ENCODE measurements at places on chromosomes 5 and 9.

DNA sequence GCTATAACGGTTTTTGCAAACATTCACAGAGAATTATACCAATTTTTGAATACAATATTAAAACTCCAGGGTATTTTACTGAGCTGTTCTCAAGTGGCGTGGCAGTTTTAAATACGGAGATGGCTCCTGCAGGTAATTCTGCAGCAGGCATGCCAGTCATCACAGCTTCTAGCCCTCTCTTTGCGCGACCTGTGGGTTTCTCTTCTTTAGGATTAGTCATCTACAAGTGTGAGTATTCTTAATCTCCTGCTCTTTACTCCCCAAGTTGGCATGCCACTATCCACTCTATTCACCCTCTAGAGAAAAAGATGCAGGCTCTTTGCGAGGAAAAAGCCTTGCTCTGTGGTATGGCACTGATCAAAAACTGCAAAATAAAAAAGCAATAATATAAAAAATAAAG lies 43.9 kb downstream of the ANKRD31 start:
- DNase-seq: no peak

DNA sequence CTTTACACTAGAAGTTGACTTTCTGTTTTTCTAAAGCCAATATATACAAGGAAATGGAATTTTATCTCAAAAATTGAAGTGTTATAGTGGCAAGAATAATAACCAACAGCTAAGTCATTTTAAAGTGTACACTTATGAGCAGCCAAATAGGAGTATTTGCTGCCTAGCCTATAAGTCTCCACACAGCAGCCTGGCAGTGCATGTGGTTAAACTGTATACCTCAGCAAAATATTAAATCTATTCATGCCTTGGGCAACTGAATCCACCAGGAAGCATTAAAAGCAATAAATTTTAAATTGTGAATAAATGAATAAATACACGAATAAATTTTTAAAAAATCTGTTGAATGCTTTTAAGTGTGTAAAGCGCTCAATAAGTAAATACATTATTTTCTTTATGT lies 432.4 kb upstream of the RORB start:
- no peak for DNase-seq

- no peak for DNase-seq
These were observed 24.6 kb upstream of the JADE2 start for GRCh38 chr5:134500699-134501430.

- no peak for DNase-seq
These were observed 49.1 kb upstream of the CLK4 start for GRCh38 chr5:178675922-178676321.

DNA sequence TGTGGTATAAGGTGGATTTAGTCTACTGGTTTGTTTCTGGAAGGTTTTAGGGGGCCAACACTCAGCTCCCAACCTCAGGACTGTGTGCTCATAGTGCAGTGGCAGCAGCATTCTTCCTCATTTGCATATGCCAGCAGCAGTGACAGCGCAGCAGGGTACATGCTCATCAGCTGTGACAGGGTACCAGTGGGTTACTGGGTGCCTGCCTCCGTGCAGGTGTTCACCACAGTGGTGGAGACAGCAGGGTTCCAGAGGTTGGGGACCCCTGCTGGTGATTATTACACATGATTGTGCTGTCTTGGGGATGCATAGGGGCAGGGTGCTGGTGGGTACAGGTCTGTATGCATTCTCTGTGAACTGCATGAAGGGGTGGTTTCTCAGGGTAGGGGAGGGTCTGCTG lies 45.5 kb upstream of the IFNE start:
- no peak for DNase-seq

- DNase-seq: peak; percentile 59
These were observed 57.0 kb downstream of the COL15A1 start for GRCh38 chr9:99000476-99001395.

DNA sequence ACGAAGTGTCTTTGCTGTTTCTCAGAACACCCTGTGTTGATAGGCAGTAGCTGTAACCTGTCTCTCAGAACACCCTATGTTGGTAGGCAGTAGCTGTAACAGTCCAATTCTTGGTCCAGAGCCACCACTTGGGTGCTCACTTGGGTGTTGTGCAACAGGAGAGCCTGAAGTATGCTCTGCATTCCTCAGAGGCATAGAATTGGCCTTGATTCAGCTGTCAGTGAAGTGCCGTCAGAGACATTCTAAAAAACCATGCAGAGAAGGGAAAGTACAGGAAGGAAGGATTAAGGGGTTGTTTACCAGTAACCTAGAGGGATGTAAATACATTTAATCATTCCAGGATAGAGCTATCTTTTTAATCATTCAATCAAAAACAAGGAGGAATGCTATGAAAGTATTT lies 231.2 kb downstream of the ARRDC3 start:
- no peak for DNase-seq

DNA sequence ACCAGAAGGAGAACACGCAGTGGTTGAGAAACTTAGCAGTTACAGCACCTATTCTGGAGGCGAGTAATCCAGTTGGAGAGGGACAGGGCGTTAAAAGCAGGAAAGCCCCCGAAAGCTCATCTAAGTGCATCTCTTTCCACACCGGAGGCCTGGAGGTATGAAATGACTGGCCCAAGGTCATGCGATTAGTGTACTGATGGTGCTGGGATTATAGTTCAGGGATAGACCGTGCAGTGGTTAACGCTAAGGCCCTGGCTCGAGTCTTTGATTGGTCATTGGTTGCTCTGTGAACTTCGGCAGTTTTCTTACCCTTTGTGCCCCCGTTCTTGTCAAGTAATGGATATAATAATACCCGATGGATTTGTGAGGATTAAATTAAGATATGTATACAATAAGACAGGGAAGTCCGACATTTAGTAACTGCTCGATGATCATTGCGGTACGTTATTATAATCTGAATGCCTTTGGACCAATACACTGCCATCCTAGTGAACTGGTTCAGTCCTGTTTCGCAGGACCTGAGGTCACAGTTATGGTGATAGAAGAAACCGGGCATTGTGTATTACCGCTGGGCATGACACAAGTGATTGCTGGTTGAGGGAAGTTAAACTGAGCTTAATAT lies 960 bp downstream of the CANX start:
- no peak for DNase-seq

GRCh38 chr5:5986492-5987178 lies 391.7 kb downstream of the MED10 start:
- peak; percentile 10 for DNase-seq

DNA sequence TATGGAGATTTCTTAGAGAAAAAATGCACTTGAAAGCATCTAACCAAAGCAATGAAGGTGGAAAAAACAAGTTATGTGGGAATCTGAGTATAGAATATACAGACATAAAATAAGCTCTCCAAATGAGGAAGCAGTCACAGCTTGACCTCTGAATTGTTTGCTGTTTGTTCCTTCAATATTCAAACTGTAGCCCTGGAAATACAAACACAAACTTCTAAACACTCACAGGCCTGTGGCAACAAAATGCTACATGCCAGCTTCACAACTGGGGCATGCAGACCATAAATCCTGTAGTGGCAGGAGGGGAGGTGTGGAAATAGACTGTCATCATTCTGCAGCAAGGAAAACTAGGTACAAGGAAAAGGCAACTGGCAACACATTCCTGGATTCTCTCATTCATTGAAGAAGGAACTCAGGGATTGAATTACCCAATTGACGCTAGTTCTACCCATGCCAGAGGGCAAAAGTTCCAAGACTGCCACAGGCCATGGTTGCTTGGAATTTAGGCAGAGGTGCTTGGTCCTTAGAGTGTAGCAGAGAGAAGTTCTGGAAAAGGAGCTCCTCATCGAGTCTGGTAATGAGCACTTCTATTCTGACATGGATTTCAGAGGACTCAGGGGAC lies 349.6 kb downstream of the PDE4D start:
- peak; percentile 25 for DNase-seq

Data from NCI-H1092 treated with DMSO at 0.1 percent for 48 hours (cell line).